Head of caudate nucleus (tissue), 42 donors: ENCODE measurements at places on chromosomes 5 and 9.
A peak's percentile ranks its signal among the peaks of the same experiment; 100 is the strongest.

GRCh38 chr5:152819891-152820290 lies 414.8 kb upstream of the NMUR2 start:
- DNase-seq, result no peak

DNA sequence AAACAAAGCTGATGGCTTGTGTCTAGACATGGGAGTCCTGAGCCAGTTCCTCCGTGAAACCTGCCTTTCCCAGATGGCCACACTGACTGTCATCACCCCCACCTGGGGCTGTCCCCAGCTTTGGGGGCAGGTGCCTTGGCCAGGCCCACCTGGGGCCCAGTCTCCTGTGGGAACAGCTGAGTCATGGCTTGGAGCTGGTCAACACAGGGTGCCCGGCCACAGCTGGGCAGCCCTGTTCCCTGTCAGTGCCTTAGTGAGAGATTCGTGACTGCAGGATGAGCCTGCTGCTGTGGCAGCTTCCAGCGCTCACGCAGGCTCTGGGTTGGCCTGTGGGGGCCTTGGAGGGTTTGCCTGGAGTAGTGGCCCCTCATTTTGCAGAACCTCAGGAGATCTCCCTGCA lies 56.5 kb downstream of the COL5A1 start:
- no peak for DNase-seq

DNA sequence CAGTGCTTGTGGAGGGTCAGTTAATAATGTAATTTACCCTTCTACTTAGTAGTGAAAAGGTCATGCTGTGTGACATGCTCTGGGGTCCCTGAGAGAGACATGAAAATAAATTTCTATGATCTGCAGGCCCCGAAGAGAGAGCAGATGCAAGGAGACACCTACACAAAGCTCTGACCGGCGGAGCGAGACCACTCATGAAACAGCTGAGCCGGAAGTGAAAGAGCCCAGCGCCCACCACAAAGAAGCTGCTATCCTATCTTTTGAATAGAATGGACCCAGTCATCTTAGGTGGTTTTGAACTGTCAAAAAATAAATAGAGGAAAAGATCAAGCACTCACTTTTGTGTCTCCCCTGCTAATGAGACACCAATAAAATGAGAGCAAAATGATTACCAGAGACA lies 190.0 kb downstream of the MED10 start:
- no peak for DNase-seq

DNA sequence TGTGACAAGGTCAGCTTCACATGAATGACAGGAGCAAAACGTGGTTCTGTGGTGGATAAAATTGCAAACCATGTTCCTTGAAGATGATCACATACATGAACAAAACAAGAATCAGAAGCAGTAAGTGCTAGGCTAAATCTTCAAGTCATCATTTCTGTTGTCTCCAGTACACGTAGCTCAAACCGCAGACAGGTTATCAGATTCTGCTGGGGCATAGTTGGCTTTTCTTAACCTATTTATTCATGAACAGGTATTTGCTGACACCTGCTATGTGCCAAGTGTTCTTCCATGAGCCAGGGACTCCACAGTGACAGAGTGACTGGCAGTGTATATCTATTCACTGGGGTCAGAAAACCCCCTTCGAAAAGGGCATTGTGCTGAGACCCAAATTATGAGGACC lies 20.8 kb downstream of the MFAP3 start:
- DNase-seq, result no peak

DNA sequence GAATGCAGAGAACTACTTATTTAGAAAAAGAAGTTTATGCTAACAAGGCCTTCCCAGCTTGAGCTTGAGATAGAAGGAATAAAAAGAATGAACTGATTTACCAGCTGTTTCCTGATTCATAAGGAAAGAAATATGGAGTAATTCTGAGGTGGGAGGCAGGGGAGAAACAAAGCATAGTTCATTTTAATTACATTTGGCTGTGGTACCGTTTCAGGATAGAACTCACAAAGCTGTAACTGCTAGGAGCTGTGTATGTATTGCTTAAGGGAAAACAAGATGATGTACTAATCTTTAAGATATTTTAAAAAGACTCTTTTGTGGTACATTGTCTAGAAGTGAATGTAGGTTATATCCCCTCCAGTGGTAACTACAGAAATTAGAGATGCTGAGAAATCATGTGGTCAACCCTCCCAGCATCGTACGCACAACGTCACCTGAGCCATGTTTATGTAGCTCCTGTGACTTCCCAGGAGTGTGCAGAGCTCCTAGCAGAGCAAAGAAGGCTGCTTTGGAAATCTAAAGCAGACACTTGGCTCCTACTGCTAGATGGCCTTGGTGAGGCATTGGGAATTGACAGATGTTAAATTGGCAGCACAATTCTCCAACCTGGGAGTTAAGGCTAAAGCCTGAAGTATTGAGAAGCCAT lies 208.3 kb upstream of the VLDLR start:
- no peak for DNase-seq

- peak; percentile 21 for DNase-seq
Measured at GRCh38 chr5:115599502-115599901, 2.8 kb downstream of the TICAM2 start.

GRCh38 chr5:57662991-57663390 lies 180.4 kb upstream of the ACTBL2 start:
- DNase-seq, result no peak

- no peak for DNase-seq
Measured at GRCh38 chr5:72994578-72994977, 38.7 kb downstream of the FCHO2 start.

DNA sequence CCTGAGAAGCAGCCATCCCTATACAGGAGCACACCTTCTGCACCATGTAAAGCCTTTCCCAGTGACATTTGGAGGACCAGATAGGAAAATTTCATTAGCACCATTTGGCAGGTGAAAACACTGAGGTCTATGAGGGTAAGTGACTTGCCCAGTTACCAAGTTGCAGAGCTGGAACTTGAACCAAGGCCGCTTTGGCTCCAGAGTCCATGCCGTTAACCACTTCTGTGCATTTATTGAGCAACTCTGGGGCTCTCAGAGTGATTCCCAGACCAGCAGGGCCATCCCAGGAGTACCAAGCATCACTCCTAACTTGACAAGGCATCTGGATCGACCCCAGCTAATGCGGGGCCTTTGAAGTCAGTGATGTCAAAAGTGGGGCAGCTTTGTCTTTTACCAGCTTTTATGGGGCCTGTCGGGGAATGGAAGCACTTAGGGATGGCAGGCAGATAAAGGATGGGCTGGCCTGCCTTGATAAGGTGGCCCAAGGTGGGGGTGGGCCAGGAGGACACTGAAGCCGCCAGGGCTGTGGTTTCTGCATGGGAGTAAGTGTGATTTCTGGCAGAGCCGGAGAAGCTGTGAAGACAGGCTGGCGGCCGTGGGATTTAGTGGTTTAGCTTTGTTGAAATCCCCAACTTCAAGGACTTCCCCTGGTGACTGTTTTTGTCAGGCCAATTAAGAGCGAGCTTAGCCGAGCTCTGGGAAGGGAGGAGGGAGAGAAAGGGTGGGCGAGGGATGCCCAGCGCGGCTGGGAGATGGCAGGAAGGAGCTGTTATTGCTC lies 127.3 kb downstream of the MACROH2A1 start:
- DNase-seq, result no peak

DNA sequence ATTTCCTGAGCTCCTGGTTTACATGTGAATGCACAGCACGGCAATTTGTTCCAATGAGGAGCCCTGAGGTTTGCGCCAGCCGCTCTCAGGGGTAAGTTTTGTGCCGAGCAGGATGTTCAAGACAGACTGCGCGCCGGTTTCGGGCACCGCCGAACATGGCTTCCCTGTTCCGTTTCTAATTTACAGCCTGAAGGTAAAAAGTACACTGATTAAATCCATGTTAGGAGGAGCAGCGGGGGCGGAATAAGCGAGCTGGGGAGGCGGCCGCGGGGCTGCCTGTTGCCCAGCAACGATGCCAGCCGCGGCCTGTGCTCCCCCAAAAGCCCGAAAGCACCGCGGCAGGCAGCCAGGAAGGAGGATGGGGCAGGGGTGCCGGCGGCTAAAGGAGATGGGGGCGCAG lies 6.4 kb downstream of the SOWAHA start:
- peak; percentile 66 for DNase-seq

- no peak for DNase-seq
Measured at GRCh38 chr5:134053840-134054338, 49.1 kb upstream of the VDAC1 start.

DNA sequence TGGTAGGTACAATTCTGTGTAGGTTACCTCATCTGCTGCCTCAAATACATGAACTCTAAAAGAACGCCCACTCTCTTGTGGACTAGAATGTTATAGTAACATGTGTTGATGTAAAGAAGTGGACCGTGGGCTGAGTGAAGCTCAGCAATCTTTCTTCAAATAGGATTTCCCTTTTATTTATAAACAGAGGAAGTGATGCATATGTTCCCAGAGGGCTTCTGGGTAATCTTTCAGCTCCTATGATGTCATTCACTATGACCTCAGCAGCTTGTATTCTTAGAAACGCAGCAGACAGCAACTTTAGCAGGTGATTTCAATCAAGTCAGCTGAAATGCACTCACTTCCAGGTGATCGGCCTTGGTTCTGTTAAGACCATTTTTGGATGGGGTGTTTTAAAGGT lies 14.4 kb downstream of the F2RL2 start:
- no peak for DNase-seq

GRCh38 chr5:174799121-174799520 lies 74.7 kb downstream of the MSX2 start:
- no peak for DNase-seq

- no peak for DNase-seq
Measured at GRCh38 chr5:61731267-61731945, 399.3 kb downstream of the ZSWIM6 start.

DNA sequence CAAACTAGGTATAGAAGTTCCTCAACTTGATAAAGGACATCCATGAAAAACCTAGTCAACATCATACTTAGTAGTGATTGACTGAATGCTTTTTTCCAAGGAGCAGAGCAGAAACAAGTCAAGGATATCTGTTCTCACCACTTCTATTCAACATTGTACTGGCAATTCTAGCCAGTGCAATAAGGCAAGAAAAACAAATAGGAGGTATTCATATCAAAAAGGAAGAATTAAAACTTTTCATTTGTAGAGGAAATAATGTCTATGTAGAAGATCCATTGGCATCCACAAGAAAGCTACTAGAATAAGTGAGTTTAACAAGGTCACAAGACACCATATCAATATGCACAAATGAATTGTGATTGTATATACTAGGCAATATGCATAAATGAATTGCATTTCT lies 28.2 kb upstream of the ORM1 start:
- DNase-seq, result no peak

- DNase-seq, result no peak
Measured at GRCh38 chr5:173954671-173955521, 34.1 kb upstream of the C5orf47 start.

DNA sequence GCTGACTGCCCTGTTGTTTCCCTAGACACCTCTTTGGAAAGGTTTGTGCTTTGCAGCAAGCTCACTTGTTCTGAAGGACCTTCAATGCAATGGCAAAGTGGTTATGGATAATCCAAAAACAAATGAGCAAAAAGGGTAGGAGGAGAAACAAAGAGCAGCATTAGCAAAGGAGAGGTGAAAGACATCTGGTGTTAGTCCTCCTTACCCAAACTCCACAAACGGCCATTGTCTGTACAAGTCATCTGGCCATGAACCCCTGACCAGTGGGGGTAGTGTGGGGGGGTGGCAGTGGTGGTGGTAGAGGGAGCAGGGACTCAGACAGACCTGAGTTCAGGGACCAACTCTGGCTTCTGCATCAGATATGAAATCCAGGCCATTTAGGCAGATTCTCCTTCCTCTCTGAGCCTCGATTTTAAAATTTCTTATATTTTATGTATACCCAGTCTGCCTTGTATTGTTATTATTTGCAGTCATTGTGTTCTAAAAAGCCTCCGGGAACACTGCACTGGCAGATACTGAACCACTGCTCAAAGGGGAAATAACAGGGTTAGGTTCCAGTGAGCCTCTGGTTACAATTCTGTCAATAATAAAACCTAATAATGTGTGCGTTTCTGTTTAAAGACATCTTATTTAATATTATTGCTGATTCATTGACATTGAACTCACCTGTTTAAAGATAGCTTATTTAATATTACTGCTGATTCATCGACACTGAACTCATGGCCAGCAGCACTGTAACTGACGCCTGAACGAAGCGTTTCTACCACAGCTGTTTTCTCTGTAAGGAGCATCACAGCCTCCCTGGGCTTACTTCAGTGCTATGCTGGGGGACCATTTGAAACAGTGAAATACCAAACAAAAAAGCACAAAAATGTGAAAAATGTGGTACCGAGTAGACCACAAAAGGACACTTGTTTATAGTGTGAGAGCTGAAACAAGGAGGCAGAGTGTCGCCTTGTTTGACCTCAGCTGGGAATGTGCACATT lies 156.0 kb downstream of the SEC61B start:
- no peak for DNase-seq
